Activated gamma-delta T cell treated with Interleukin-2 at 50 U/mL for 16 hours (primary cell): ENCODE measurements at places on chromosomes 4 and X.

- no peak for DNase-seq
Observed at GRCh38 chrX:25048178-25048577, 32.4 kb upstream of the ARX start.

DNA sequence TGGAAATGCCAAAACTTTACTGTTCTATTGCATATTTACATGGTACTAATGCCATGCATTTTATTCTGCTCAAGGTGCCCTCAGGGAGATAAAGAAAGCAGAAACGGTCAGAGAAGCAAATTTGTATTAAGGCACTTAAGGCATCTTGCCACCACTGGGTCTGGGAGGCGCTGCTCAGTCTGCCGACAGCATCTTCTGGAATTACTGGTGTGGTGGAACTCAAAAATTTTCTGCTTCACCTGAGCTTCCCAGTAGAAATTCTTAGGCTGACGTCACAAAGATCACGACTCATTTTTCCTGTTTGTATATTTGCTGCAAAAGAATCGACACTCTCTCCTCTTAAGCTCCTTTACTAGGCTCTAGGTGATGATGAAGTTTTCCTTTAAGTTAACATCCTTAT, 3.0 kb downstream of the RASSF6 start:
- no peak for DNase-seq

GRCh38 chrX:77597090-77597489, 149.9 kb downstream of the FGF16 start:
- no peak for DNase-seq

GRCh38 chr4:101370663-101371210, 23.4 kb upstream of the PPP3CA start:
- no peak for DNase-seq

GRCh38 chrX:136767104-136767941, 13.4 kb downstream of the ARHGEF6 start:
- DNase-seq = peak; percentile 22

- DNase-seq = no peak
Observed at GRCh38 chr4:84611531-84611930, 28.6 kb downstream of the CDS1 start.

- no peak for DNase-seq
Observed at GRCh38 chr4:71694961-71695360, 88.9 kb downstream of the GC start.

GRCh38 chrX:31333165-31333831, 261.5 kb upstream of the FTHL17 start:
- DNase-seq = no peak

DNA sequence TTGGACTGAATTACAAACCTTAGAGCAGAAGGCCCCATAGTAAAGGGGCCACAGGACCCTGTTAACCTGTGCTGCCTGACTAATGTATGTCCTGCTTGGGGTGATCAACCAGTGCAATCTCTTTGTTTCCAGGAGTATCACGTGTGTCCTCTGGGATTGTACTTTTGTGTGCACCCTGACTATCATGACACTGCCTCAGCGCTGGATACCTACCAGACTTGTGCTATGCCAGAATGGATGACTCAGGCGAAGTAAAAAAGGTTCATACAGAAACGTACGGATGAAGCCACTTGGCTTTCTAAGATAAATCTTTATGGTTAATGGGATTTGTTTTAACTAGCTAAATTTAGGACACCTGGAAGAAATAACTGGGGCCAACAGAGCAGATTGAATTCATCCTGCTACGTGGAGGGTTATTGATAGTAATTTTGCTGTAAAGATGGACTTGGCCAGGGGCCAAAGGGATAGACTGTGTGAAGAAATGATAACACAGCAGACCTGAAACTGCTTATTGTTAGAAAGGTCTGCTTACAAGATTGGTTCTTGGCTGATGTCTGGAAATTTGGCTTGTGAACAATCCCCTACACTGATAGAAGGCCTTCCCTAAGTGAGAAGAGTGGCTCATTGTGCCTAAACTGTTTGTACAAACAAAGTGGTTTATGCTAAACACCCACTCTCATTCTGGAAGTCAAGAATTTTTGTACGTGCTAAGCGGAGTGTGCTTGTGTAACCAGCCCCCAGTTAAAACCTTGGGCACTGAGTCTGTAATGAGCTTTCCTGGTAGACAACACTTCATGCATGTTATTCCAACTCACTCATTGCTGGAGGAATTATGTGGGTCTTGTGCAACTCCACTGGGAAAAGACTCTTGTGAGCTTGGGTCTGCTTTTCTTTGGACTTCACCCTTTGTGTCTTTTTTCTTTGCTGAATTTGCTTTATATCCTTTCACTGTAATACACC, 750.5 kb upstream of the HTR2C start:
- DNase-seq = no peak

- no peak for DNase-seq
Observed at GRCh38 chr4:70915036-70915815, 13.1 kb downstream of the MOB1B start.

GRCh38 chr4:5609306-5610007, 98.9 kb downstream of the EVC2 start:
- no peak for DNase-seq

GRCh38 chr4:183838987-183839712, 66.0 kb upstream of the STOX2 start:
- DNase-seq = no peak

DNA sequence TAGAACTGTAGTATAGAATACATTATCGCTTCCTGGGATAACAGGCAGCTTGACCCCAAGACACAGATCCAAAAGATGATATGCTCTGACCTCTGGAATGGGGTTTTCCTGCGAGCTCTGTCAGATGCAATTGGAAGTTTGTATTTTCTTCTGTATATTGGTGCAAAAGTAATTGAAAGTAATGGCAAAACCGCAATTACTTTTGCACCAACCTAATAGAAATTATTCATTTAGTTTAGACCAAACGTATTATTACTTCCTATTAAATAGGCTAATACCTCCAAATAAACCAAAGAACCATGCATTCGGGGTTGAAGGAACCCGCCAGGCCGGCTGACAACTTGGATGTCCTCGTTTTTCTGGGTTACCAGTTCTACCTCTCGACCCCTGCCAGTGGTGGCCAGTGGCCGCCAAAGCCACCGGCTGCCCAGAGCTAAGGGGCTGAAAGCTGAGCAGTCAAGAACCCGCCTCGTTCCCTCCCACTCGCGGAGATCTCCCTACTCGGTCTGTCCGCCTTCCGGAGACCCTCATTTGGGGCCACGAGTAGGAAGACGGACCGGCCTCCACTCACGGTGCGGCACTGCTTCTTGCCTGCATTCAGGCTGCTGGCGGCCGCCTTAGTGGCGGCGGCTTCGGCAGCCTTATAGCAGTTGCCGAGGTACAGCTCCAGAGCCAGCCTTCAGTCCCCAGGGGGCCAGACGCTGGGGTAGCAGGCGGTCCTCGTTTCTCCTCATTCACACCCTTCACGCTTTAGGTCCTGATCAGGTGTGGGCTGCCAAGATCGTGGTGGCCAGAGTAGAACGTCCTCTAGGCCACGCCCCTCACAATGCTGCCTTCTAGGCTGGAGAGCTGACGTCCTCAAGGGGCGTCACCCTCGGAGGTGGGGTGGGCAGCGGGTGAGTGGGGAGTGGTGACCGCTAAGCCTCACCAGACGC, 121.9 kb downstream of the RBMX2 start:
- no peak for DNase-seq

GRCh38 chr4:84673475-84674240, 90.7 kb downstream of the CDS1 start:
- DNase-seq = no peak

GRCh38 chr4:146520896-146521540, 722 bp downstream of the SLC10A7 start:
- DNase-seq = no peak

DNA sequence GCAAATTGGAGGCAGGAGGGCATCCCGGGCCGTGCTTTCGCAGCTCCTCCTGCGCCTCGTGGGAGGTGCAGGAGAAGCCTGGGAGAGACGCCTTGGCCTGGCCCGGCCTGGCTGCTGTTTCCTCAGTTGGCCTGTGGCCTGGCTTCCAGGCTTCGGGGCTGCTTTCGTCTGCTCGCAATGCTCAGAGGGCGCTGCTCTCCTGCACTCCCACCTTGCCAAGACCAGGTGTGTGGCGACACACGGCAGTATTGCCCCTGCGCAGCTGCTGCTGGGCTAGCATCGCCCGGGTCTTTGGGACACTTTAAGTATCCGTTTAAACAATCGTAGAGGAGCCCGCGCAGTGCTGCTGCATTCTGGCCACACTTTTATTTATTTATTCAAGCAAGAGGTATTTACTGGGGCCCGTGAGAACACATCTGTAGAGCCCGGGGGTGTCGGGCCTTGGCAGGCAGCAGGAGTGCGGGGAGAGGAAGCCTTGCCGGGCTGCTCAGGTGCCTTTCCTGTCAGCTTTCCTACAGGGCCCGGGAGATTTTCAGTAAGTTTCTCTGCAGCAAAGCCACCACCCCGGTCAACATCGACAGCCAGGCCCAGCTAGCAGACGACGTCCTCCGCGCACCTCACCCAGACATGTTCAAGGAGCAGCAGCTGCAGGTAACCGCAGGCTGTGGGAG, 26.2 kb upstream of the HGFAC start:
- no peak for DNase-seq

DNA sequence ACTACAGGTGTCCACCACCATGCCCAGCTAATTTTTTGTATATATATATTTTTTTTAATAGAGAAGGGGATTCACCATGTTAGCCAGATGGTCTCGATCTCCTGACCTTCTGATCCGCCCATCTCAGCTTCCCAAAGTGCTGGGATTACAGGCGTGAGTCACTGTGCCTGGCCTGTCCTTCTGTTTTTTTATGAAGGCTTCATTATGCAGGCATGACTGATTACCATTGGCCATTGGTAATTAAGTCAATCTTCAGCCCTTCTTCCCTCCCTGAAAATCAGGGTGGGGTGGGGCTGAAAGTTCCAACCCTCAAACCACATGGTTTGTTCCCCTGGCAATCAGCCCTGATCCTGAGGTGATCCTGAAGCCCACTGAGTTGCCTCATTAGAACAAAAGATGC, 336.9 kb downstream of the PTTG2 start:
- no peak for DNase-seq

- DNase-seq = no peak
Observed at GRCh38 chrX:39519030-39519488, 578.7 kb downstream of the BCOR start.

DNA sequence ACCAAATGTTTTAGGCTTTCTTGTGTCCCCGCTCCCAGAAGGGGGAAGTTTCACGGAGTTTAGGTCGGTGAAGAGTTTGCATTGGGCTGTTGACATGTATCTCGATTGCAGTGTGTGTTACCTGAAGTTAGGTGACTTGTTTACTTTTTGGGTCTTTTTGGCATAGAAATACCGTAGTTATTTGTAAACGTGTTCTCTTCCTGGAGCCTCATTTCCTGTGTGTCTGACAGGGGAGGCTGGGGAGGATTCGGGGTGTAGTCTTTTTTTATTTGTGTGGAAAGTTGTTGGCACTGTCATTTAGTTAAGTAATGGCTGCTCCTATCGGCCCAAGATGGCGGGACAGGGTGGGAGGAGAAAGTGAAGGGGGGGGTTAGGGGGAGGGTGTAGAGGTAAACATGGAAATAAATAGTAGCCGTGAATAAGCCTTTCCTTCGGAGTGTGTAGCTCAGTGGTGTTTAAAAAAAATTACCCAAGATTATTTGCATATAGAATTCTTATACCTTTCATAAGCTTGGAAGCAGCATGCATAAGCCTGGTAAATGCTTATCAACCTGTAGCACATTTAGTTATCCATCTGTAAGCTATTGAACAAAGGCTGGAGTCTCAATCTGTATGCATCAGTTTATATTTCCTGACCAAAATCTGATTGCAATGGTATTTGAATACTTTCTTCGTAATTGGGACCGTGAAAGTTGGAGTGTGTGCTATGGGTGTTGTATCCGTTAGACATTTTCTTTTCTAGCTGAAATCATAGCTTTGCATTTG, 1.6 kb downstream of the KDM6A start:
- peak; percentile 28 for DNase-seq

DNA sequence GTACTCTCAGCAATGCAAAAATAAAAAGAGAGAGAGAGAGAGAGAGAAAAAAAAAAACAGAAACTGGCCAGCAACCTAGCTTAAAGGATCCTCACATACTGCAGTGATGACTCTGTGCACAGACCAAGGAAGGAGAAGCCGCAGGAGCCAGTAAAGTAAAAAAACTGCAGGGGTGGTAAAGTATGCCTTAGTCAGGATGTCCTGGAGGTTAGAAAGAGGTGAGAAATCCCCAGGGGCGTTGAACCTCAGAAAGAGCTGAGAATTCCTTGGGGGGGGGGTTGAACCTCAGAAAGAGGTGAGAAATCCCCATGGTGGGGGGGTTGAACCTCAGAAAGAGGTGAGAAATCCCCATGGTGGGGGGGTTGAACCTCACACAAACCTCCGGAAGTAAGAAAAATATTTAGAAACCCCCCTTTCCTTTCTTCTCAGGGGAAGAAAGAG, 48.0 kb downstream of the MAGEA9 start:
- DNase-seq = peak; percentile 30

DNA sequence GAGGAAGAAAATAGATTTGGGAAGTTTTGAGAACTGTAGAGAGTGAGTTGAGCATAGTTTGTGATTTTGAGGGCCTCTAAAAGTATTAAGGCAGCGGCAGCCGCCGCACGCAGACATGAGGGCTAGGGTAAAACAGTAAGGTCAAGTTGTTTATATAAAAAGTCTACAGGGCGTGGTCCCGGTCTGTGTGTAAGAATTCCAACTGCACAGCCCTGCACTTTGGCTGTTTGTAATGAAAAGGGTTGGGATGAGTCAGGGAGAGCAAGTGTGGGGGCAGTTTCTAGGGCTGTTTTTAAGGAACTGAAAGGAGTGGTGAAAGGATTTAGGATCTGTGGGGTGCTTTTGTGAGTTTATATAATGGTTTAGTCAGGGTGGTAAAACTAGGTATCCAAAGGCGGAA, 55.0 kb downstream of the BEX3 start:
- no peak for DNase-seq

GRCh38 chr4:113040793-113041192, 8.7 kb upstream of the ANK2 start:
- DNase-seq = no peak

DNA sequence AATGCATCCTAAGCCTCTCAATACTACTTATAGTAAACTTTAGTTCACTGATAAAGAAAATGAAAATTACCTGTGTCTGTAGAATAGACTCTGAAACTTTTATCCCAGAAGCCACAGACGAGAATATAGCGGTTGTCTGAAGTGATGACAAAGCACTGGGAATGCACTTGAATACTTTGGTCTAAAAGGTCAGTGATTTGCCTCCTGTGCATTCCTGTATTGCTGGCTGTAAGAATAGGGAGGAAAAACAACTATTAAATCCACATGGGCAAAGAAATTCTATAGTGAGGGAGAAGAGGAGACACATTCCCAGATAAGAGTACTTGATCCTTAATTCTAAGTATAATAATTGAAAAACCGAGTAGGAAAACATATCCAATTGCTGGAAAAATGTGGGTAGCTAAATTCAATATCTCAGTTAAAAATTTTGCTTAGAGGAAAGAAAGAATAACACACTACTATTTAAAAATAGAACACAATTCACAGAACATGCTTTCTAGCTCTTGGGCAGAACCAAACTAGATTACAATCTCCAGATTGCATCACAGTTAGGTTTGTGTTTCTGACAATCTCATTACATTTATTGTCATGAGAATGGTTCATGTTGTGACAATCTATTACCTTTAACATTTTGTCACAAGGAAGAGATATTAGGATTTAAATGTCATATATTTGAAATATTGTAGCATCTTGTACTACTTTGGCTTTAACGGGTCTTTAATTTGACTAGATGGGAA, 232.1 kb downstream of the DCLK2 start:
- DNase-seq = no peak
